ENCODE measurements at places on chromosomes 5 and 9. TPM values are rescaled to one million over a fixed set of nuclear protein-coding genes. Genes with fewer than 3 reads are reported as not detected.

GRCh38 chr5:61969347-61969746, 336.7 kb upstream of the KIF2A start:
- DNase-seq, result no peak

ASS1 gene
- not detected for total RNA-seq

DNA sequence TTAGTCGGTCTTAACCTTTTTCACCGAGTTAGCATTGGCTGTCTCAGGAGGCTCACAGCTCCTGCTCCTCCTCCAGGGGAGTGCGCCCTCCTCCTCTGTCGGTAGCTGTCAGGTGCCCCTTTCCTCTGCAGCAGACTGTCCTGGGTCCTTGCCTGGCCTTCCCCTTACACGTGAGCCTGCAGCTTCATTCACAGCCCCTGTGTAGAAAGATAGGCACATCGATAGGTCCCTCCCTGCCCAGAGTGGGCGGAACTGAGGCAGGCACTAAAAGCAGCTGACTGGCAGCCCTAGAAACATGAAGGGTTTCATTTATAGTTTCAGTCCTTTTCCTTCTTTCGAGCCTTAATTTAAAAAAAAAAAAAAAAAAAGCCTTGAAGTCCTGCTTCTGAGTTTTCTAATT, 17.2 kb downstream of the TENT4A start:
- no peak for DNase-seq

GRCh38 chr5:30197662-30198061, 995.8 kb upstream of the CDH6 start:
- no peak for DNase-seq

DNA sequence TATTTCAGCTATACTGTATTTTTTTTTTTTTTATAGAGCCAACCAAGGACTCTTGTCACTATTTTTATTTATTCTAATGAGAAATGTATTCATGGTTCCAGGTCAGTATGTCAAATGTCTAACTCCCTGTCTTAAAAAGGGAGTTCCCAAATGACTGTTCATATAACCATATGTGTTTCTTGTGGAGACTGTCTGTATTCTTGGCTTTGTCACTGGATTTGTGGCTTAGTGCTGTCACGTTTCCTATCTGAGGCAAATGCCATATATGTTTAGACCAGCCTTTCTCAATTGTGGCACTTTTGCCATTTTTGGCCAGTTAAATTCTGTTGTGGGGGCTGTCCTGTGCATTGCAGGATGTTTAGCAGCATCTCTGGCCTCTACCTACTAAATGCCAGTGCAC, 3.1 kb downstream of the GCNT1 start:
- no peak for DNase-seq

ENTR1 gene
- total RNA-seq, result 88.1 TPM

CCDC192 gene
- total RNA-seq, result not detected

DNA sequence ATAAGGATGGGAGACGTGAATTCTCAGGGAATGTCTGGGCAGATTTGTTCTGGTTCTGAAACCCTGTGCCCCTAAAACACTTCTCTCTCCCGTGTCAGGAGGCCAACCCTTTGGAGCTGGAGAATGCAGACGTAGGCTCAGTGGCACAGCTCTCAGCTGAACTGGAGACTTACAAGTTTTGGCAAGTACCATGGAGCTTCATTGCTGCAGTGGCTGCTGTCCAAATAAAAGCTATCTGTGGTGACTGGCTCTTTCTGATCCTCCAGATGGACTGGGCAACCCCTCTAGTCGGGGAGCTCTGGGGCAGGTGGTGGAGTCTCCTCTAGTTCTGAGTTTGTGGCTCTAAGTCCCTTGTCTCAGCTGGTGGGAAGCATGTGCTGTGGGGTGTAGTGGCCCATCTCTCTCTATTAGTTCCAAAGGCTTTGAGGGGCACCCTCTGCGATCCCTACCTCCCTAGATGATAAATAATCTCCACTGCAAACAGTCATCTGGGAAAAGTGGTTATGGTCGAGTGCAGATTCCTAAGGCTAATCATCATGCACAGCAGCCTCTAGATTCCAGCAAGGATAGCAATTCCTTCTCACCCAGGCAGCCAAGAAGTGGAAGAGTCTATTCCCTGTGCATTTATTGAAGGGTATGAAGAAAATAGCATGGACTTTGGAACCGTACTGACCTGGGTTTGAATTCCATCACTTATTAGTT, 204.2 kb upstream of the KLF4 start:
- DNase-seq, result no peak

CCIN gene
- 0.19 TPM for total RNA-seq

ANKRD31 gene
- total RNA-seq, result 2.7 TPM

DNA sequence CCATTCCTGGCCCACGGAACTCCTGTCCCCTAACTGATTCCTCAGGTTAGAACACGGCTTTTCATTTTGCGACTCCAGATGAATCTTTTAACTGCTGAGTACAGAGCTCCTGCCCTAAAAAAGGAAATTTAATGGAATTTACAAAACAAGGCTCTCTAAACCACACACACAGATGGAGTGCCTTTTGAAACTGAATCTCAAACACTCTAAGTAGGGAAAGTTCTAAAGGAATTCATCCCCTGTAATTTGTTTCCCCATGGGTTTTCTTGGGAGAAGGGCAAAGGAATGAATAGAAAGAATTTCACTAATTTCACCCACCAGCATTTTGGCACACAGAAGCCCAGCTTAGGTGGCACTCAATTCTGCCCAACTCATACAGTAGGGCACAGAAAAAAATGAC, 106.5 kb downstream of the THBS4 start:
- no peak for DNase-seq

DNA sequence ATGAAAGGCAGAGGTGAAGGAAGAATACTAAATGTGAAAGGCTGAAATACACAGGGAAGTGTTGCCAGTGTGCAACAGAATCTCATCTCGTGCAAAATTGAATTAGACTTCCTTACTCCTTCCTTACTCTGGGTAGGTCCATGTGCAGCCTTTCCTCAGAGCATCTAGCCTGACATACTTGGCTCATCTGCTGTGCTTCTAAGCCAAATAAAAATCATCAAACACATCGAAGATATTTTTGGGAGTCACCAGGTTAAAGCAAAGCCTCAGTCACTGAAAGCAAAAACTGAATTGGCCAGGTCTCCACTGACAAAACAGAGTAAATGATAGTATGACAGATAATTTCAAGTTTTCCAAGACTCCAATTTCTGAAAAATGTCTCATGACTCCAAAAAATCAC, 19.3 kb downstream of the STARD4 start:
- no peak for DNase-seq

NUTM2G gene
- total RNA-seq, result not detected

DNA sequence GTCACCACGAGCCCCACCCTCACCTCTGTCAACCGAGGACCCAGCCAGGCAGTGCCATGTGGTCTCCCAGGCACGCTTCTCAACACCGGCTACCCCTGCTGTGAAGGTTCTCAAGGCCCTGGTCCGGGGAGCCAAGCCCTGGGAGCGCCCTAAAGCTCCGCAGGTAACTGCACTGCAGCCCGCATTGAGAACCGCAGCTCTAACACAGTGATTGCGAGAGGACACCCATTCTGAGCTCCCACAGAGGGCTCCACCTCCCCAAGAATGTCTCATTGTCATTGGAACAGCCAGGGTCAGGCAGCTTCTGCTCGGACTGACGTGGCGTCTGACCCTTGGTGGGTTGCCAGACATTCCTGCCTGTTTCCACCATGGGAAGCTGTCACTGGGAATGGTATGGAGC, 88.3 kb downstream of the ANKRD33B start:
- DNase-seq, result no peak

SURF2 gene
- 22.8 TPM for total RNA-seq

GRCh38 chr5:35369965-35370790, 139.9 kb upstream of the PRLR start:
- DNase-seq, result no peak

GRCh38 chr9:76424491-76424890, 30.3 kb upstream of the RFK start:
- DNase-seq, result no peak

- no peak for DNase-seq
Observed at GRCh38 chr9:37486616-37487548, 1.1 kb downstream of the POLR1E start.

DNA sequence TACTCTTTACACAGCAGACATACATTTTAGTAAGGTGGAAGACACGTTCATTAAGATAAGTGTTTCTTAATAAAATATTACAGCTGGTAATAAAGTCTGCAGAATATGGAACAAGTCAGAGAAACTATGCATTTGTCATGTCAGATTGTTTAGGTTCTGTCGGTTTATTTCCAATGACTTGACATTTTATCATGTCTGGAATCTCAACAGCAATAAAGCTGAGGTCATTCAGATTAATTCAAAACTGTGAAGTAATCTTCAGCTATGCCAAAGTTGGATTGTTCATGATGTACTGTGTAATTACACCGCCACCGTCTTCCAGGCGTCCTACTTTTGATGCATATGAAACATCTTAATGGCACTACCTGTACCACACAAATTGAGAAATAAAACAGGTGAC, 1032.6 kb downstream of the CDH12 start:
- DNase-seq, result no peak

- no peak for DNase-seq
Observed at GRCh38 chr5:170279459-170279817, 18.1 kb downstream of the LCP2 start.

DNA sequence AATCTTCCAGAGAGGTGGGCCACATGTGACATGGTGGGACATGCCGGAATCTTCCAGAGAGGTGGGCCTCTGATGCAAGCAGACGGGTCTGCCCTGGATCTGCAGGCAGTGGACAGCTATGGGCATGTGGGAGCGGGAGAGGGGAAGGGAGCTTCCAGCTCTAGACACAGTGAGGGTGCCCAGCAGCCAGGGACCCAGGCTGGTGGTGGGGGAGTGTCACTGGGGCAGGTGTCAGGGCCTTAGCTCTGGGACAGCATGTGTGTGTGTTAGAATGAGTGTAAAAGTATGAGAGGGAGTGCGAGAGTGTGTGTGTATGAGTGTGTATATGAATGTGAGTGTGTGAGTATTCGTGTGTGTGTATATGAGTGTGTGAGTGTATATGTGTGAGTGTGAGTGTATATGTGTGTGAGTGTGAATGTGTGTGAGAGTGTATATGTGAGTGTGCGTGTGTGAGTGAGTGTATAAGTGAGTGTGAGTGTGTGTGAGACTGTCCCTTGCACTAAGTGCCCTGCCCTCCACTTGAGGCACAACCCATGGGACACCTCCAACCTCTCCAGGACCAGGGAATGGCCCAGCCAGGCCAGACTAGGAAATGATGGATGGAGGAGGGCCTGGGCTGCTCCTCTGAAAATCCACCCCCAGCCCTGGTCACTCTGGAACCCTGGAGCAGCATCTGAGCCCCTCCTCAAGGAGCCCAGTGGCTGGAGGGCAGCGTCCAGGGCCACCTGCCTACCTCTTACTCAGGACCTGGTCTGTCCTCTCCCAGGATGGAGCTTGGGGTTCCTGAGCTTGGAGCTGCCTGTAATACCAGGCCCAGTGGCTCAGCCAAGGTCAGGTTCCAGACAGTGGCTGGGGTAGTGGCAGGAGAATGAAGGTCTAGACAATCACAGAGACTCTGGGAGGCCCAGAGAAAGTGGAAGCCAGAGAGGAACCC, 122.2 kb downstream of the C9orf50 start:
- no peak for DNase-seq

SPOCK1 gene
- not detected for total RNA-seq

AQP3 gene
- 72.8 TPM for total RNA-seq

GRCh38 chr9:31135567-31135966, 1248.9 kb upstream of the ACO1 start:
- DNase-seq, result no peak

GRCh38 chr5:21152611-21153010, 1164.6 kb upstream of the CDH18 start:
- no peak for DNase-seq

GRCh38 chr9:122070728-122071515, 22.2 kb downstream of the TTLL11 start:
- no peak for DNase-seq

DNA sequence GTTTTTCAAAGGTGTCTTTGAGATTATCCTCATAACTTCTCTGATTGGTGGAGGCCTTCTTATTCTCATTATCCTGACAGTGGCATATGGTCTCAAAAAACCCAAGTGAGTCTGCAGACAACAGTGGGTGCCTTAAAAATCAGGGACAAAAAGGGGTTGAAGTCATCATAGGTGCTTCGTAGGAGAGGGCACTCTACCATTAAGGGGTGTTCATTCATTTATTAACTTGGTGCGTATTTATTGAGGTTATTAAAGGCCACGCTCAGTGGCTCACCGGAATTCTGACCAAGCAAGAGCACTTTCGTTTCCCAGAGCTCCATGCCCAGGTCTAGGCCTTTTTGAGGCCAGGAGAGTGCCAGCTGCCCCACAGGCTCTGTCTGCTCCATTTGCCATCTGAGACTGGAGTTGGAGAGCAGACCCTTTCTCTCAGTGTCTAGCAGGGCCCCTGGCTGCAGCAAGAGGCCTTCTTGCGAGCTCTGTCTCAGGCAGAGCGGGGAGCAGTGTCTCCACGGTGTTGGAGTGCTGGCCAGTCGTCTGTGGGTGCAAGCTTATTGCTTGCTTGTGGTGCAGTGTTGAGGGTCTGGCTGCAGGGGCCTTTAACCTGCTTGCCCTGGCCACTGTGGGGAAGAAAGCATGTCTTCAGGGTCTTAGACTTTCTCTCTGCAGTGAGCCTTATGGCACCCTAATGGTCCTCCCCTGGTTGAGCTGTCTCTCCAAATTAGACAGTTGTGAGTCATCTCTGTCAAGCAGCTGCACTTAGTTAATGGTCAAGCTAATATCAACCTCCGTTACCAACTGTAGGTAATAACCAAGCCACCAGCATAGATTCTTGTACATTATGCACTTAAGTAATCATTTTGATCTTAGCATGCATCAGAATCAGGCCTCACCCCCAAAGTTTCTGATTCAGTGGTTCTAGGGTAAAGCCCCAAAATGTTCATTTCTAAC, 62.6 kb downstream of the IL31RA start:
- DNase-seq, result no peak

DNA sequence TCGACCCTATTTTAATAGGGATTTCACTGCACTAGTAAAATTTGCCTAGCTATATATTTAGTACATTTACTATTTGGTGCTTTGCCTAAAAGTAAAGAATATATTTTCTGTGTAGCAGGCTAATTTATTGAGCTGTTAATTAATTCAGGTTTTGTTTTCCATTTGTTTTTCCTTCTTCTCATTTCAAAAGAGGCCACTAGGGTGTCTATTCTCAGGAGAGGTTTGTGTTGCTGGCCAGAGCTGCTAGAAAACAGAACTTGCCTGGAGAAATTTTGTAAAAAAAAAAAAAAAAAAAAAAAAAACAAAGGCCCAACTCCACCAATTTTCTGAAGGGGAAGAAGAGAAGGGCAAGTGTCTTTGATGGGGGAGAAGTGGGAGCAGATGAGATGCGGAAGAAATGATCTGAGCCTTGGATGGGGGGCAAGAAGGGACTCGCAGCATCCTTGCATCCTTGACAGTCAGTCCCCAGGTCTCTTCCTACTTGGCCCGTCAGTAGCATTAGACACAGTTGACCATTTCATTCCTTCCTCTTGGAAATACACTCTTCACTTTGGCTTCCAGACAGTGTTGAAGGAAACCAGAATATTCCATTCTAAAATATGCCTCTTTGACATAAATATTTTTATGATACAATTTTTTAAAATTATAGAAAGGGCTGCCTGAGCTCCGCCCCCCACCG, 318.5 kb downstream of the TRPM3 start:
- no peak for DNase-seq

- DNase-seq, result no peak
Observed at GRCh38 chr9:971901-972500, 4.5 kb upstream of the DMRT3 start.

FOXD4L5 gene
- 0.63 TPM for total RNA-seq

TMEM215 gene
- total RNA-seq, result not detected

Measured in naive thymus-derived CD8-positive, alpha-beta T cell (primary cell).